ENCODE measurements at places on chromosomes 3 and 15.

DNA sequence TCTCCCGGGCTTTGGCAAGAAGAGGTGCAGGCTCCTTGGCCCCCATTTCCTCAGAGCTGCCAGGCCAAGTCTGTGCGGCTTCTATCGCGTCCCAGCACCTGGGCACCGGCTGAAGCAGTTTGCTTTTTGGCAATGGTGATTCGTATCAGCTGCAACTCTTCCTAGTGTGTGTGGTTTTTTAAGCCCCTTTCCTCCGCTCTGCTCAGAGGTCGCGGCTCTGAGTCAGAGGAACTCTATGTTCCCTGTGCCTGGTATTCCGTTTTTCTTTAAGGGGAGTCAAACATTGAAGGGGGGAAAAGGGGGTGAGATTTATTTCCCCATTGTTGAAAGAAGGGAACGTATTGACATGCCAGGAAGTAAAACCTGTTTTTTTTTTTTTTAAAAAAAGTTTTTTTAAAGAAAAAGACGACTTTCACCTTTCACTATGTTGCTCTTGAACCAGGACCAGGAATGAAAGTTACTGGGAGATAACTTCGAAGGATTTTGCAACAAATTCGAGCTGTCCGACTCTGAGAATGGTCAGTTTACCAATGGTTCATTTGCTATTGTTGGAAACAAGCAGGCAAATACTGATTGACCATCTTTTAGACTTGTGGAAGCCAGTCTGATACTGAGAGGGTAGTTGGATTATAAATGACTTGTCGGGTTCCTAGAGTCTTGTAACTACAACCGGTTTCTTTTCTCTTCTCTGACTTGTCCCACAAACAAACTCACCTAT lies 1.1 kb downstream of the ARMC8 start:
- DNase-seq: no peak

- DNase-seq: no peak
Measured at GRCh38 chr15:75647370-75648155, at the start of gene SNX33. TSS of gene SNX33 (plus strand) at chr15:75647912. CDS start at chr15:75649103, 1,191 bp downstream.

DNA sequence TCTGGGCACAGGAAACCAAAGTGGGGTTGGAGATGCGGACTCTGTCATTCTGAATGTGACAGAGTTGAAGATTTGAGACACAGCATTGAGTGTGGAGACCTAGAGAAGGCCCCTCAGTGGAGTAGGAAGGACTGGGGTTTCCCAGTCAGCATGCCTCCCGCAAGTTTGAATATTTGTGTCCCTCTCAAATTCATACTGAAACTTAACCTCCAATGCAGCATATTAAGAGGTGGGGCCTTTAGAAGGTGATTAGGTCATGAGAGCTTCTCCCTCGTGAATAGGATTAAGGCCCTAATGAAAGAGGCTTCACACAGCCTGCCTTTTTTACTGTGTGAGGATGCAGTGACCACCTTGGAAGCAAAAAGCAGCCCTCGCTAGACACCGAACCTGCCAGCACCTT lies 8.0 kb downstream of the HDDC3 start:
- DNase-seq: no peak

DNA sequence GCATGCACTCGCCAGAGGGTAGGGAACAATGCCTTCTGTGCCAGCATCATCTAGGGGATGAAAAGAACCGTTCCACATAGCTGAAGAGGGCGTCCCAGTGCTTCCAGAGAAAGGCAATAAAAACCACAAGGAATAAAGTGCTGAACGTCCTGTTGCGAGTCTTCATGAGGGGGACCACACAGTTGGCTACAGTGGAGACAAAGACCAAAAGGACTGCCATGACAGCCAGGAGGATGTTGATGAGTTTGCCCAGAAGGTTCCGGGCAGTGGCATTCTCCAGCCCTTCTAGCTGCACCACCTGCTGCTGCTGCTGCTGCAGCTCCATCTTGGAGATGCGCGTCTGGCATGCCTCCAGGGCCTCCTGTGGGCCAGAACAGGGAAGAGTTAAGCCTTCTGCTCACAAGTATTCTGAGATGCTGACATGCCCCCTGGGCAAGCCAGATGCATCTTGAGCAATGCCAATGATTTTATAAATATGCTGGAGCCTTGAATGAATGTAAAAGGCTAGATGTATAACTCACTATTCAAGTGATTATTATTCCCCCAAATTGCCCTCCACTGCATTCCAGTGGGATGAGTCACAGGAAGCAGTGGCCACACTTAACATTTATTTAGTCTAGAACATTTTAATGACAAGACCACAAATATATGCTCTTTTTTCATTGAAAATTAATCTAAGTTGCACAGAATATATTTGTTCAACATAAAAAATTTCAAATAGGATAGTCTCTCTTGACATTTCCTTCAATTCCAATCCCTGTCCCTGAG lies 45.1 kb upstream of the PLXND1 start:
- no peak for DNase-seq

DNA sequence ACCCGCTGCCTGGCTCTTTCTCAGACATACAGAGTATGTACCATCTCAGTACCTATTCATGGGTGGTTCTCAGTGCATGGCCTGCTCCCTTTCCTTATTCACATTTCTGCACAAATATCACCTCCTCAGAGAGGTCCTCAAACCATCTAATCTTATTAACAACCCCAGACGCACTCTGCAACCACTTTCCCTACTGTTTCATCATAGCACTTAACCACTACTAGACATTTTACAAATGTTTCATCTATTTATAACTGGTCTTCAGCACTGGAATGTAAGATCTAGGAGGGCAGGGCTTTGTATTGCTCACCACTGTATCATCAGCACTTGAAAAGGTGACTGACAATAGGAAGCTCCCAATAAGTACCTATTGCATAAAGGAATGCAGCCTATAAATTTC lies 45.1 kb downstream of the TNIK start:
- no peak for DNase-seq

DNA sequence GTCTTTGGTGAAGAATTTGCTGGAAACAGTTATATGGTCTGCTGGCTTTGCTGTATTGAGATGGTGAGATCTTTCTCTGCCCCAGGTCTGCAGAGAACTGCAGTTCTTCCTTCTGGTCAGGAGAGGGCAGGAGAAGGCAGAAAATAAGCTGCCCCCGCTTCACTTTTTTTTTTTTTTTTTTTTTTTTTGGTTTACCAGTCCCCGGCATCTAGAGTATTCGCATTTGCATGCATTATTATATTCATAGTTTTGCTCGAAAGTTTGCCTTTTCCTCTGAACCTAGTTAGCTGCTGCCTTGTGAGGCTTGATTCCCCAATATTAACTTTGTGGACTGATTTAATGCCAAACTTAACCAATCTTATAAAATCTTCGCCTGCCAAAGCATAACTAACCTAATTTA lies 10.6 kb upstream of the PARL start:
- no peak for DNase-seq

DNA sequence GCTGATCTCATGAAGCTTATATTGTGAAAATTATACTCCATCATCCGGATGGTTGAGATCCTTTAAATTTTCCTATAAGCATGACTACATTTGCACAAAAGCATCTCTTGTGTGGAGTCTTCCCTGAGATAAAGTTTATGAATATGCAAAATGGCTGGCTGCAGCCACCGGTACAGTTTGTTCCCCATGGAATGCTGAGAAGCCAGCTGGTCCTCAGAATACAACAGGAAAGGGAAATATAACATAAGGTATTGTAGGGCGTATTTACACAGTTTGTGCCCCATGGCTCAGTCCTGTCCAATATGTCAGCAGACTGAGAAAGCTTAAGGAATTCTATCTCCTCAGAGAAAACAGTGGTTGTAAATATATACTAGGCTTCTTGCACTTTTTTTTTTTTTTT lies 468.6 kb downstream of the CNTN6 start:
- no peak for DNase-seq

GRCh38 chr3:29759411-29760225 lies 478.7 kb downstream of the RBMS3 start:
- no peak for DNase-seq

DNA sequence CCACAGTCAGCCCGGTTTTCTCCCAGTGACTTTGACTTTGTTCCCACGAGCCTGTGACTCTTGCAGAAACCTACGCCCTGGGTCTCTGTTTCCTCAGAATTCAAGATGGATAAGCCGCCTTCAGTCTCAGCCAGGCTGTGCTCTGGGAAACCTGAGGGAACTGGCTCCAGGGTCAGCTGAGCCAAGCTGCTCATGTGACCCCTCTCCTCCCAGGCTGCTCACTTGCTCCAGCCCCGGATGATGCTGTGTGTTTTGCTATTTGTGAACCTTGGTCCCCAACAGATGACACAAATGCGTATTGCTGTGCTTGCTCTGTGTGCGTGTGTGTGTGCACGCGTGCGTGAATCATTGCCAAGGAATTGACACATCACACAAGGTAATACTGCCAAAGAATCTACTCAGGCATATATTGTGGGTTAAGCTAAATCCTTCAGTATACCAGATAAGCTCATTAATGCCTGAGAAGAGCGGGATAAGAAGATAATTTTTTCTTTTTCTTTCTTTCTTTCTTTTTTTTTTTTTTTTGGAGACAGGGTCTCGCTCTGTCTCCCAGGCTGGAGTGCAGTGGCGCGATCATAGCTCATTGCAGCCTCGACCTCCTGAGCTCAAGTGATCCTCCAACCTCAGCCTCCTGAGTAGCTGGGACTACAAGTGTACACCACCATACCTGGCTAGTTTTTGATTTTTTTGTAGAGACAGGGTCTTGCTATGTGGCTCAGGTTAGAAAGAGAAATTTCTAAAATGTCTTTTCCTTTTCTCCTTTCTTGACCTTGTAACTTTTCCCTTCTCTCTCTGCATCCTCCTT lies 29.2 kb upstream of the UMPS start:
- no peak for DNase-seq

- no peak for DNase-seq
Measured at GRCh38 chr3:188052169-188053035, 101.6 kb upstream of the LPP start.

DNA sequence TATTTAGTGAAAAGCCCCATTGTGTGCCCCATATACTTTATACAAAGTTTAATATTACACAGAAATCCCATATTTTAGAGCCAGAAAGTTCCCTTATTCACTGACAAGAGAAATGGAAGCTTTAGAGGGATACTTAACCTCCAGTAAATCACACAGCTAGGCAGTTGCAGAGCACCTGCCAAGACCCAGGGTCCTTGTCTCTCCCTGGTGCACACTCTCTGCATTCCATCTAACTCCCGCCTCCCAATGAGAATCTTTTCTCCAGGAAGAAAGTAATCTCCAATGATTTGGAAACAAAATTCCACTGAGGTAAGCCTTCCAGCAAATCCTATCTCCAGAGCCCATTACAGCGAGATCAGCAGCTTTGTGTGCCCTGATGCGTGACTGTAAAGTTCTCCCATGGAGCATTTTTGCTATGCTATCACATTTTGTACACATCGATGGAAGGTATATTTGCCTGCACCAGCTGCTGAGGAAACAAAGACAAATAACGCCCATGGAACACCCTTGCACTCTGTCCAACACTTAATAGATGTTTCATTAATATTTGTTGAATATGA lies 41.4 kb downstream of the ULK4 start:
- DNase-seq: no peak

GRCh38 chr3:58899159-58899952 lies 150.5 kb downstream of the CFAP20DC start:
- DNase-seq: no peak

DNA sequence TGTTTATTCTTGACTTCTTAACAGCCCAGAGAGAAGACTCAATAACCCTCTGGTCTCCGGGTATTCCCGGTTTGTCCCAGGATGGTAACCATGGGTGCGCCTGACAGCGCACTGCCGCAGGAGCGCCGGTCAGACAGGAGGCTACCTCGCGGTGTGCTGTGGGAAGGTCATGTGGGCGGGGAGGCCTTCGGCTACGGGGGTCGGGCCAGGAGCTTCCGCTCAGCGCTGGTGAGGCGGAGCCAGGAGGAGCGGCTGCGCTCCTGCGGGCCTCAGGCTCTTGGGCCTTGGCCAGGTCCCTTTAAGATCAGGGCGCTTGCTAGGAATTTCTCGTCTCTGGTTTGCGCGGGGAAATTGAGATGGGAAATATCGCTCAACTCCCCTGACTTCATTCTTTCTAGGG lies 182.3 kb upstream of the NDN start:
- no peak for DNase-seq

DNA sequence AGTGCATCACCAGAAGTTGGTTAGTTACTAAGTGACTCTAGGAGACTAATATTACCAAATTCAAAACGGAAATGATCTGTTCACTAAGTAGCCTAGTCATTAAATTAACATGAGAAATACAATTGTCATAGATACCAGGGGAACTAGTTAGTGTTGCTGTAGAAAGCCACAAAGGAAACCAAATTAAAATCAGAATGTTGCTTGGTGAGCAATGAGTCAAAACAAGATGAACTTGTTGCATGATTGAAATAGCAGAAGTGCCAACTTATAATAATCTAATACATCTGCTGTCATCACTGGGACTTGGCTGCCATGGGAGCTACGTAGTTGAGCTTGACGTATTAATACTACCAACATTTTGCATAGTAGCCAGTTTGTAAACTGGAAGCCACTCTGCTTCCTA lies 458.1 kb downstream of the DIPK2A start:
- DNase-seq: no peak

GRCh38 chr3:114856835-114857234 lies 290.3 kb downstream of the ZBTB20 start:
- DNase-seq: no peak

DNA sequence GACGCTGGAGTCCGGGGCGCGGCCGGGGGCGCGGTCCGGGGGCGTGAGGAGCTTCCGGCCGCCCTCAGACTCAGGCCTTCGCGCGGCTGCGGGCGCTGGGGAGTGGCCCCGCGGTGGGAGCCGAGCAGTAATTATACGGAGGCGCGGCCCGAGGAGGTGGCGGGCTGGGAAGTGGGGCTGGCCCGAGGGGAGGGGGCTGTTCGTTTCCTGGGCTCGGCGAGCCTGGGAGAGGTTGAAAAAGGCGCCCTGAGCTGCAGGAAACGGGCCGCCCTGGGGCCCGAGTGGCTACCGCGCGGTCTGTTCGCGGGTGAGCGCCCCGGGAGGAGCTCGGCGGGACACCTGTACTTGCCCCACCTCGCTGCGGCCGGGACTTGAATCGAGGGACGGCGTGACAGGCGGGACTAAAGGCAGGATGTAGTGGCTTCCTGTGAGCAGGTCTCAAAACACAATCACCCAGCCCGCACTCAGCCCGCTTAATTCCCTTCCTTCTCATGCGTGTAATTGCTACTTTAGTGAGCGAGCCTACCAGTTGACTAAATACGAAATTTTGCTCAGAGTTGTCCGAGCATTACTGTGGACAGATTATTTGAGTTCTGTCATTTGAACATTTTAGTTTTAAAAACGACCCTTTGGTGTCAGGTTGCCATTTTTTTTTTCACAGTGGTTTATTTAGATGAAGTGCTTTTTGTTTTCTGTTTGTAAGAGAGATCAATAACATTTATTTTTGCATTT lies 860 bp downstream of the RASA2 start:
- peak; percentile 60 for DNase-seq

Measured in stimulated activated CD8-positive, alpha-beta memory T cell treated with anti-CD3 and anti-CD28 coated beads, Interleukin-4, amount 100 ng/mL, for 1 hour (primary cell).